ENCODE measurements at places on chromosomes 11 and 22. TPM values are rescaled to one million over a fixed set of nuclear protein-coding genes. Genes with fewer than 3 reads are reported as not detected.

DNA sequence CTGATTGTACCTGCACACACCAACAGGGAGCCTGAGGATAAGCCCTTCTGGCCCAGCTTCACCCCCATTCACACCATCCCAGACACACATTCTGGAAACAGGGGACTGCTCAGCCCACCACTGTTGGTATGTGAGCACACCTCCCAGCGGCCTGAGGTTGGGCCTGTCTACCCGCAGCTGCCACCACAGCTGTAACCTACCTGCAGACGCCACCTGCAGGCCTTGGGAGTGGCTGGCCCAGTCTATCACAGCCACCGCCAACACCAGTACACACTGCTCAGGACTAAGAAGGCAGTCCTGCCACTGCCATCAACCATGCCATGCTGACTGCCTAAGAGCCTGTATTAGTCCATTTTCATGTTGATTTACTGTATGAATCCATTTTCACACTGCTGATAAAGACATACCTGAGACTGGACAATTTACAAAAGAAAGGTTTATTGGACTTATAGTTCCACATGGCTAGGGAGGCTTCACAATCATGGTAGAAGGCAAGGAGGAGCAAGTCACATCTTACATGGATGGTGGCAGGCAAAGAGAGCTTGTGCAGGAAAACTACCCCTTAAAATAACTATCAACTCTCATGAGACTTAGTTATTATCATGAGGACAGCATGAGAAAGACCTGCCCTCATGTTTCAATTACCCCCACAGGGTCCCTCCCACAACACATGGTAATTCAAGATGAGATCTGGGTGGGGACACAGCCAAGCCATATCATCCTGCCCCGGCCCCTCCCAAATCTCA lies 30.6 kb downstream of the RSF1 start:
- DNase-seq, result no peak
- H3K27me3 ChIP-seq, result no peaks in the 10 kb centered on the region
- H3K27ac ChIP-seq, result no peak overlapping the region
- H3K36me3 ChIP-seq, result no peaks in the 10 kb centered on the region
- H3K4me1 ChIP-seq, result no peaks in the 10 kb centered on the region
- no peak overlapping the region for H3K4me3 ChIP-seq

DNA sequence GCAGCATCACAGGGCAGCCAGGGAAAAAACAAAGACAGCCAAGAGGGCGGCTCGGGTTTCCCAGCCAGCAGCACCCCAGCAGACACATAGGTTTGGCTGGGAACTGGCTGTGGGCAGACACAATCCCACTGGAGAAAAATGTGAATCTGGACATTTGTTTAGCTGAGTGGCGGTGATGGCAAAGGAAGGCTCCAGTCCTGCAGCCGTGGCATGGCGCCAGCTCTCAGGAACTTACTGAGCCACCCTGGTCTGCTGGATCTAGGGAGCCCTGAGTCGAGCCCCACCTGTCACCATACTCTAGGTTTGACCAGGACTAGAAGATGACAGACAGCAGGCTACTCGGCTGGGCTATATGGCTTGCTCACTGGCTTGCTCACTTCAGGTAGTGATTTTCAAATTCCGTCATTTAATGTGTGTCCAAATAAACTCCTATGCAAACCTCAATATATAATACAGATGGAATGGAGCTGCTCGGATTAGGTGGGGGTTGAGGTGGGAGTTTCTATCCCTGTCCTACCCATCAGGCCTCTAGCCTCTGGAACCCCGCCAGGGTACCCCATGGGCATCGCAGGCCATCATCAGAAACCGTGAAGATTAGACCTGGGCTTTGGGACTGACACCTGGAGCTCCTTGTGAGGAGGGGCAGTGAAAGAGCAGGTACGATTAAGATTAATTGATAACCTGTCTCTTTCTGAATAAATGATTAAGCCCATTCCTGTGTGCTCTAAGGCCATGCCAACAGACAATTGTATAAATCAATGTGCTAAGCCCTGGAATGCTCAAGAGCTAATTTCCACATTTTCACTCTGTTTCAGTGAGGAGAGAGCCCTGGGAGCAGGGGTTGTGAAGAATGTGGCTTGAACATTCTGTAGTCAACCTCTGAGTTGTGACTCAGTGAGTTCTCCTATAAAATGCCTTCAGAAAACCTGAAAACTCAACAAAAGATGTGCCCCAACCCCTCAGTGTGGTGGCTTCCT lies 42.5 kb downstream of the GALNT18 start:
- no peaks in the 10 kb centered on the region for H3K4me1 ChIP-seq
- H3K27me3 ChIP-seq, result no peaks in the 10 kb centered on the region
- no peak for DNase-seq

DNA sequence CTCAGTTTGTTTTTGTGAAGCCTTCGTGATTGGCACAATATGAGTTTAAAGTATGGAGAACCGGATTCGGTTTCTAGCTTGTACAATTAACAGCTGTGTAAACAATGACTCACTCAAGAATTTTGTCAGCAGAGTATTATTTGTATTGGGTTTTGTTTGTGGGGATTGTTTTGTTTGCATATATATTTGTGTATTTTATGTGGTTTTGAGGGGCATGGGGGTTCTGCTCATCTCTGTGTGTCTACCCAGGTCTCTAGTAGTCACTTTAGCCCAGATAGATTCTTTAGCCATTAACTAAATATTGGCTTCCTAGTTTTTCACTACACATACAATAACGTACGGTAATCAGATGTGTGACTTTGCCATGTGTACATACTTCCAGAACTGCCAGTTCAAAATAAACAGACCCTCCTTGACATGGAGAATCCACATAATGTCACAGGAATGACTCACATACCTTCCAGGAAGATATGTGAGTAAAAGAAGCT lies 7.5 kb upstream of the MS4A7 start:
- H3K27me3 ChIP-seq, result peaks cover 20% of the 10 kb centered on the region
- no peak overlapping the region for H3K4me3 ChIP-seq
- no peaks in the 10 kb centered on the region for H3K4me1 ChIP-seq
- no peak overlapping the region for H3K27ac ChIP-seq

DNA sequence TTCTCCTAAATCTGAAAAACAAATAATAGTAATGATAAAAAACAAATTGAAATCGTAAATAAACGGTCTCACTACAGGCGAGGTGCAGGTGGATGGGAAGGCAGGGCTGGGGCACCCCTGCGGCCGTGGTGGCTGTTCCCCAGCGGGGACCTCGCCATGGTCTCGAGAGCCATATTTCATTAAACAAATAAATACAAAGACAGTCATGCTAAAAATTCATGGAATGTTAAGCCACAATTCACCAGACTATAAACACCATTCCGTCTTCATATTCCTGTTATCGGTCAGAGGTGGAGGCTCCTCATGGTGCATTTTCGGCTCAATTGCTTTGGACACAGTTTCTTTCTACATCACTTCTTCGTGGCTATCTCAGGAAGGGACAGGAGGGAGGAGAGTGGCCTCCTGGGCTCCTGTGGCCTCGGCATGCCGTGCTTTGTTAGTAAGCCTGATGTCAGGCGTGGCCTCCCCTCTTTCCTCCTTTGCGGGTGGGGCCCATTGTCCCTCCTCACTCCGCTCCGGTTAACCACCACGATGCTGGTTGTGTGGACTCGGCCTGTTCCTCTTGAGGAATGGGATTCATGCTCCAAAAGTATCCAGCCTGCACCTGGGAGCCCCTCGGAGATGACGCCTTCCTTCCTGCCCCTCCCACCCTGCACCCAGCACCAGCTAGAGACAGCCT lies 16.1 kb upstream of the BRSK2 start:
- no peak overlapping the region for H3K4me3 ChIP-seq
- no peaks in the 10 kb centered on the region for H3K36me3 ChIP-seq
- H3K27ac ChIP-seq, result no peak overlapping the region
- no peaks in the 10 kb centered on the region for H3K27me3 ChIP-seq
- no peak for DNase-seq

DNA sequence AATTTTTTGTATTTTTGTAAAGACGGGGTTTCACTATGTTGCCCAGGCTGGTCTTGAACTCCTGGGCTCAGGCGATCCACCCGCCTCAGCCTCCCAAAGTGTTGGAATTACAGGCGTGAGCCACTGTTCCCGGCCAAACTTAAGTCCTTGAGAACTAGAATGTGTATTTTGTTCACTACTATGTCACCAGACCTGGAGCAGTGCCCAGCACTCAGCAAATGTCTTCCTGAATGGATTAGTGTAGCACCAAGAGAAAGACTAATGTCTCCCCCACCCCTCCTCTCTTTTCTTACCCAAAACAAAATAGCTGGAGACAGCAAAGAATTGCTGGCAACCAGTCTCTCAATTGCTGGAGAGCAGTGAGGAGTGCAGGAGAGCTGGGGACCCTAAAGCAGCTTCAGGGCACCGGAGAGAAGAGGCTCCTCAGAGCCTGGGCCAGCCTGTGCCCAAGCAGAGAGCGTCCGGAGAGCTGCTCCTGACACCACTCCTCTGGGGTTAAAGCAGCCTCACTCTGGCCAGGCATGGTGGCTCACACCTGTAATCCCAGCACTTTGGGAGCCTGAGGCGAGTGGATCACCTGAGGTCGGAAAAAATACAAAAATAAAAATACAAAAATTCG lies 14.9 kb downstream of the SLC25A18 start:
- H3K27ac ChIP-seq, result peak overlapping the region; percentile 72
- DNase-seq, result peak; percentile 97
- peaks cover 28% of the 10 kb centered on the region for H3K4me1 ChIP-seq

DNA sequence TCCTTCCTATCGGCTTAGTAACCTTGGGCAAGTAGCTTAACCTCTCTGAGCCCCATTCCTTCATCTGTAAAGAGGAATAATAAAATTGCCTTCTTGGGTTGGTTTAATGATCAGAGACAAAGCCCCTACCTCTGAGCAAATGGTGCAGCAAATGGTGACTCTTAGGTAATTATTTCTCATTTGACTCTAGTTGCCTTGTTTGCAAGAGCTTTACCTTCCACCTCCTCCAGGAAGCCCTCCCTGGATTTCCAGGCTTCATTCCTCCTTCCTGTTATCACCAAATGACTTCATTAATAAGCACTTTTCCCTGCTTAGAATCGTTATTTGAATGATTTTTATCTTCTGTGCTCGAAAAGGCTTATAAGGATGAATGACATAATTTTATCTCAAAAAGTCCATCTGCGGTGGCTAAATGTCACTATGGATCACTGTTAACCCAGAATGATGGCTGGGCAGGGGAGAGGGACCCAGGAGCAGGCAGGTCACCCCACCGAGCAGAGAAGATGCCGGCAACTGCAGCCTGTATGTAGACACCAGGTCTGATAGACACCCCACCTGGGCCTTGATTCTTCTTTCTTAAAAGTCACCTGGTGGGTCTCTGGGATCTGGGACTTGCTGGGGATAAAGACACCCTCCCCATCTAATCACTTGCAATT lies 106.6 kb downstream of the TSPAN18 start:
- H3K27ac ChIP-seq, result no peak overlapping the region
- no peak overlapping the region for H3K4me3 ChIP-seq
- H3K27me3 ChIP-seq, result no peaks in the 10 kb centered on the region

DNA sequence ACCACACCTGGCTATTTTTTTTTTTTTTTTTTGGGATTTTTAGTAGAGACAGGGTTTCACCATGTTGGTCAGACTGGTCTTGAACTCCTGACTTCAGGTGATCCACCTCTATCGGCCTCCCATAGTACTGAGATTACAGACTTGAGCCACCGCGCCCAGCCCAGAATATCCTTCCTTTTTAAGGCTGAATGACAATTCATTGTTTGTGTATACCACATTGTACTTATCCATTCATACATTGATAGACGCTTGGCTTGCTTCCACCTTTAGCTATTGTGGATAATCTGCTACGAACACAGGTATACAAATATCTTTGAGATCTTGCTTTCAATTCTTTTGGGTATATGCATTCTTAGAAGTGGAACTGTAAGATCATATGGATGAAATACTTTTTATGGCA lies 10.8 kb upstream of the RASSF10 start:
- no peak for DNase-seq
- no peaks in the 10 kb centered on the region for H3K36me3 ChIP-seq
- no peak overlapping the region for H3K4me3 ChIP-seq
- H3K27me3 ChIP-seq, result peaks cover 15% of the 10 kb centered on the region
- H3K27ac ChIP-seq, result no peak overlapping the region
- no peaks in the 10 kb centered on the region for H3K4me1 ChIP-seq

GRCh38 chr11:36006556-36006955 lies 62.7 kb downstream of the LDLRAD3 start:
- no peak overlapping the region for H3K27ac ChIP-seq
- no peak for DNase-seq
- peaks cover 15% of the 10 kb centered on the region for H3K4me1 ChIP-seq
- no peaks in the 10 kb centered on the region for H3K36me3 ChIP-seq

DNA sequence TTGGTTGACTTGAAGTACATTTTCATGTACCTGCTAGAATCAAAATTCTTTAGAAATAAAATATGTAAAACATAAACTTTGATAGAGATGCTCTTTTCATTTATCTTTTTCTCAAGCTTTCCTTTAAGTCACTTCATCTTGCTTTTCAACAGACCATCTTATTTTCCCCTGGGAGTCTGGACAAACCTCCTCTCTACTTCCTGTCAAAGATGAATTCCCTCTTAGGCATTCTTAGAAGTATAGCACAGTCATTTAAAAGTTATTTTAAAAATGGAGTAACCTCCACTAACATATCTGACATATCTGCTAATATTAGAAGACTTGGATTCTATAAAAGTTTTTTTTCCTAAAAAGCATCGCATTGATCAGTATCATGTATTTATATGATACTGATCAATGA lies 84.8 kb upstream of the PAX6 start:
- no peak for DNase-seq
- no peak overlapping the region for H3K27ac ChIP-seq
- H3K4me3 ChIP-seq, result no peak overlapping the region
- H3K27me3 ChIP-seq, result peaks cover 69% of the 10 kb centered on the region
- no peaks in the 10 kb centered on the region for H3K36me3 ChIP-seq

GRCh38 chr22:46083383-46084350 lies 66.7 kb upstream of the PPARA start:
- peaks cover 80% of the 10 kb centered on the region for H3K4me1 ChIP-seq
- H3K4me3 ChIP-seq, result peak overlapping the region; percentile 85
- peak overlapping the region; percentile 97 for H3K27ac ChIP-seq
- H3K27me3 ChIP-seq, result no peaks in the 10 kb centered on the region
- no peak for DNase-seq
- H3K36me3 ChIP-seq, result peaks cover 63% of the 10 kb centered on the region

KCNJ1 gene
- total RNA-seq, result not detected

DRICH1 gene
- total RNA-seq, result 0.79 TPM

SCO2 gene
- 5.4 TPM for total RNA-seq

UPK2 gene
- total RNA-seq, result not detected
